ENCODE measurements at places on chromosomes 5 and 9.

DNA sequence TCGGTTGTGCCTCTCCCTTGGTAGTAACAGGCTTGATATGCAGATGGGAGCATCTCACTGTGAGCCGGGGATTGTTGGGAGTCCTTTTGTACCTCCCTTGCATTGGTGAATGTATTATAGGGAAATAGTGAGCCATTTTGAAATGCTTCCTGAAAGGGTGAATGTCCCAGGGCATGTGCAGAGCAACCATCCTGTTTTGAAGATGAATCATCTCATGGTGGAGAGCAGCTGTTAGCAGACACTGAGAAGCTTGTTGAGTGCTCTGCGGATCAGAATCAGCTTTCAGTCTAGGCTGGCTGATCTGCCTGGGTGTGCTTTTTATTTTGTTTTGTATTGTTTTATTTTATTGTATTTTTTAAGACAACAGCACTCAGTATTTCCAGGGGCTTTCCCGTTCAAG lies 29.7 kb downstream of the SLC36A1 start:
- no peak for DNase-seq

DNA sequence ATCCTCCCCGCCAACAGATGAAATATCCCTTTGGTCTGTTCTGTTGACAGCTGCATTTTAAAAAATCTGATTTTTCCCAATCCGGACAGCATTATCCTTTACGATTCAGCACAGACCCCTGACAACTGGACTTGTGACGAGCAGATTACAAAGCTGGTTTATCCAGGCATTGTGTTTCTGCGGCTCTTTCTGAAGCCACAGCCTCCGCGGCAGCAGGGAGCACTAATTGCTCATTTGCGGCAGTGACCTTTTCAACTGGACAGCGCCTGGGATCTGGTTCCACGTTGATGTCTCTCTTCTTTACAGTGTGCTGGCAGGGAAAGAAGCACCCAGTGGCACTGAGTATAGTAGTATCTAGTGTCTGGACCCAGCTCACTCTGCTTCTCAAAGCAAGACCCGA lies 351.2 kb downstream of the ZNF608 start:
- no peak for DNase-seq

DNA sequence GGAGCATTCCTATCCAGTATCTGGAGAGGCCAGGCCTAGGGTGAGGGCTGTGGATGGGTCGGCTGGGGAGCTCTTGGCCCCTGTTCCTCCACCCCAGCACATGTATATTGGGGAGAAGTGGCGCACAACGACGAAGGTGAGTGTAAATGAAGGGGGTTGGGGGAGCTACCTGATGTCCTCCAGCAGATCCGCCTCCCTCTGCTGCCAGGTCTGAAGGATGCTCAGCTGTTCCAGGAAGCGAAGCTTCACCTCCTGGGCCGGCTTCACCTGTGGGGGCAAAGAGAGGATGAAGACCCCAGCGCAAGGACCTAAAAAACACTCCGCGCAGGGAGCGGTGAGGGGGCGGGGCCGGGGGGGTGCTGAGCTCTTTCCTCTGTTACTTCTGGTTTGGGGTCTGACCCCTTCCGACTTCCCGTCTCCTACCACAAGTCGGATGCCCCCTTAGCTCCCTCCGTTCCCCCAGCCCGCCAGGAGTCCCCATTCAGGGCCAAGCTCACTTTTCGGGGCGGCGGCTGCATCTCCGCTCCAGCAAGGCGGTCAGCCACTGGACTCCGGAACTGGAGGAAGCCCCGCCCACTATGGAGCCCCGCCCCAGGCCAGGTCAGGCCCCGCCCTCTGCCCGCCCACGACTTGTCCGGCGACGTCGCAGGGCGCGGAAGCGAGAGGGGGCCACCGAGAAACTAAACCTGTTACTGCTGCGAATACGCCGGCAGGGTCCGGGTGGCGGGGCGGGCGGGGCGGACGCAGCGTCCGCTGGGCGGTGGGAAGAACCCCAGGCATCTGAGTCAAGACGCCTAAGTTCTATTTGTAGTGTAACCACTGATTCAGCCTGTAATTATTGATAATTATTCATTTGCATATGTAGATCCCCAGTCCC lies at the start of gene FCHSD1:
Gene FCHSD1 (minus strand): TSS at position 568 of the 877 bp plus-strand sequence. CDS start 50 bp downstream, at position 518.
- peak; percentile 68 for DNase-seq

DNA sequence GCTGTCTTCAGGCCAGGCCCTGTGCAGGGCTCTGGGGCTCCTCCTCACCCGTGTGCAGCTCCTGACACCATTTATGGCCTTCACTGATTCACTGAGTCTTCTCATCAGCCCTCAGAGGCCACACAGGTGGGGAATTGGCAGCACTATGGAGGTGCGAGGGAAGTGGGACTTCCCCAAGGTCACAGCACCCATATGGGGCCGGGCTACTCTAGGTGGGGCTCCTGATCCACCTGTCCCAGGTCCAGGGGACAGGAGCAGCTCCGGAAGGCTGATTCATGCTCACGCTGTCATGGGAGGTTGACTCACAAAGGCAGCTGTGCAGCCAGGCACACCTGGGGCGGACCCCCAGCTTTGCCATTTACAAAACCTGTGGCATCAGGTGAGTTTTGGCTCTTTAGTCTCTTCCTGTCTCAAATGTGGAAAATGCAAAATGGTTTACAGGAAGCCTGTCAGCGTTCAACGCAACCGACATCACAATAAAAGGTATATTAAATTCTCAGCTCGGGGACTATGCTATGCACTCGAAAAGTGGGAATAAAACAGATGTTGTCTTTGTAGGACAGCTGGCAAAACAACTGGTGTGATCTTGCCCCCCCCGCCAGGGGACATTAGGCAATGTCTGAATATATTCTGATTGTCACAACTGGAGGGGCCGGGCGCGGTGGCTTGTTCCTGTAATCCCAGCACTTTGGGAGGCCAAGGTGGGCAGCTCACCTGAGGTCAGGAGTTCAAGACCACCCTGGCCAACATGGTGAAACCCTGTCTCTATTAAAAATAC lies 15.0 kb downstream of the NAIF1 start:
- DNase-seq = no peak

- no peak for DNase-seq
Observed at GRCh38 chr9:75593920-75594319, 296.6 kb upstream of the PCSK5 start.

DNA sequence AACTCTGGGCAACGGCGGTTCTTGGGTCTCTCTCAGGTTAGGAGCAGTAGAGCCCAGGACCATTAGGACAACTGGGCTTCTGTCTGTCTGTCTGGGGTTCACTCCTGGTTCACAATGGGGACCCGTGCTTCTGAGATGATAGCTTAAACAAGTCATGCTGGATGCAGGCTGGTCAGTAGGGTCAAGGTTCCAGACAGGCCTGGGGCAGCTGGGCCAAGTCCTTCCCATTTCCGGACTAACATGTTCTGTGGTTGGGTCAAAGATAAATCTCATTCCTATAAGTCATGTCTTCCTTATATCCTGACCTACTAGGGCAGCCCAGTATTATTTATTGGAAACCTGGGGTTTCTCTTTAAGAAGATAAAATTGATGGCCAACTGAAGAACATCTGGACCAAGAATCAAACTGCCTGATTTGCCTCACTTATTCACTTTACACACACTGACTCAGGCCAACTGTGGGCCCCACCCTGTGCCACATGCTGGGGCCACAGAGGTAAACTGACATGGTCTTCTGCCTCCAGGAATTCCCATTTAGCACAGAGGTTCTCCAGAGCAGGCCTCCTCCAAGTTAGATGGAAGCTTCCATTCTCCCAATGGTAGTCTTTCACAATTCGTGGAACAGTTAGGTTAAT lies 8.3 kb downstream of the HDHD3 start:
- DNase-seq = no peak

GRCh38 chr5:39730006-39730405 lies 305.2 kb upstream of the DAB2 start:
- no peak for DNase-seq

GRCh38 chr9:1794547-1795270 lies 220.4 kb upstream of the SMARCA2 start:
- DNase-seq = no peak

GRCh38 chr5:77379558-77380061 lies 112.5 kb downstream of the WDR41 start:
- no peak for DNase-seq

- DNase-seq = no peak
Observed at GRCh38 chr9:134360180-134360759, 34.0 kb downstream of the RXRA start.

DNA sequence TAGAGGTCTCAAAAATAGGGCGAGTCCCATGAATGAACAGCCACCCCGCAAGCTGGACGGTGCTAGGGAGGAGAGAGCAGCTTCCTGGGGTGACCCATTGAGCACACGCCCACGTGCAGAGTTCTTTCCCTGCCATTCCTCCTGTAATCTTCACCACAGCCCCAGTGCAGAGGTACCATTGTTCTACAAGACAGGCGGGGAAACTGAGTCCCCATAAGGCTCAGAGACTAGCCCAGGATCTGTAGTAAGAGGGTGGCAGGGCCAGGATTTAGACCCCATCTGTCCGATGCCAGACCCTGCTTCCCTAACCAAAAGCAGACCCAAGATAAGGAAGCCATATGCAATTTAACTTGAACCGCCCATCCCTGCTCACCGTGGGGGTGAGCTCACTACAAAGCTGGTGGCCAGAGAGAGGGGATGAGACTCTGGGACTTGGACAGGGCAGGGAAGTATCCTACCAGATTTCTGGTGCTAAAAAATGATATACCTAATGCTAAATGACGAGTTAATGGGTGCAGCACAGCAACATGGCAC lies 36.7 kb upstream of the ORM1 start:
- DNase-seq = no peak

DNA sequence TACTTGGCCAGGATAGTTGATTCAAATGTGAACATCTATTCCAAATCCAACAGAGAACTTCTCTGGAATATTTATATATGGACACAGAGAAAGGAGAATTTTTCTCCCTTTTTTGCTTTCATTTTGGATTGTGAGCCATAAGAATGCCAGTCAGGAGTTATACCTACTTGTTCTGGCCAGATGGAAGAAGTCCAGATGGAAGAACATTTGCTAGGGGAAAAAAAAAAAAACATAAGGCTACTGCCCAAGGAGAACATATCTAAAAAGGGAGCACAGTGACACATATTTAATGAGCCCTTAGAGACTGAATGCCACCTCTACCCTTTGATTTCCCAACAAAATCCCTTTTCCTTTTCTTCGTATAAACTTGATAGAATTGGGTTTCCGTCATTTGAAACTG lies 61.7 kb upstream of the PPP2R2B start:
- DNase-seq = no peak

GRCh38 chr9:134057307-134057657 lies 10.5 kb downstream of the BRD3 start:
- DNase-seq = no peak

- DNase-seq = no peak
Observed at GRCh38 chr5:168734620-168735300, 155.6 kb upstream of the PANK3 start.
